ENCODE measurements at places on chromosomes 11 and 22. TPM values are rescaled to one million over a fixed set of nuclear protein-coding genes. Genes with fewer than 3 reads are reported as not detected.
A peak's percentile ranks its signal among the peaks of the same experiment; 100 is the strongest.

PRR5 gene
- total RNA-seq: 9.4 TPM

SOX6 gene
- total RNA-seq: not detected

SMTNL1 gene
- total RNA-seq: not detected

SSH3 gene
- 19.0 TPM for total RNA-seq

ESAM gene
- 0.06 TPM for total RNA-seq

ISX gene
- total RNA-seq: not detected

DRD2 gene
- total RNA-seq: 3.3 TPM

OR8G1 gene
- total RNA-seq: not detected

STK33 gene
- total RNA-seq: 0.51 TPM

- no peak for DNase-seq
These were observed 862.0 kb downstream of the TBC1D22A start for GRCh38 chr22:47624252-47625012.

- DNase-seq: no peak
These were observed 4.5 kb downstream of the GGT5 start for GRCh38 chr22:24240381-24240780.

DNA sequence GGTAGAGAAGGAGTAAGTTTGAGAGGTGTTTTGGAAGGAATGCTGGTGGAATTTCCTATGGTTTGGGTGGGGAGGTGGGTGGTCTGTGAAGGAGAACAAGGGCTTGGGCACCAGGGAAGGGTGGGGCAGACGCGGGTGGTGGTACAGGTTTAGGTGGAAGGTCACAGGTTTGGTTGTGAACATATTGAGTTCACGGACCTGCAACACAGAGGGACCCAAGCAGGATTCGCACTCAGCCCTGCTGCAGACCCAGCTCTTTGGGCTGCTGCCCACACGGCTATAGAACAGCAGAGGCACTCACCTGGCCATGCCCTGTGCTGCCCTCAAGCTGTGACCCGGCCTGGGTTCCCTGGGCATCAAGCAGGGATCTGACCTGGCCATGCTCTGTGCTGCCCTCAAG is 33.5 kb upstream of the EMID1 start:
- no peak for DNase-seq

DNA sequence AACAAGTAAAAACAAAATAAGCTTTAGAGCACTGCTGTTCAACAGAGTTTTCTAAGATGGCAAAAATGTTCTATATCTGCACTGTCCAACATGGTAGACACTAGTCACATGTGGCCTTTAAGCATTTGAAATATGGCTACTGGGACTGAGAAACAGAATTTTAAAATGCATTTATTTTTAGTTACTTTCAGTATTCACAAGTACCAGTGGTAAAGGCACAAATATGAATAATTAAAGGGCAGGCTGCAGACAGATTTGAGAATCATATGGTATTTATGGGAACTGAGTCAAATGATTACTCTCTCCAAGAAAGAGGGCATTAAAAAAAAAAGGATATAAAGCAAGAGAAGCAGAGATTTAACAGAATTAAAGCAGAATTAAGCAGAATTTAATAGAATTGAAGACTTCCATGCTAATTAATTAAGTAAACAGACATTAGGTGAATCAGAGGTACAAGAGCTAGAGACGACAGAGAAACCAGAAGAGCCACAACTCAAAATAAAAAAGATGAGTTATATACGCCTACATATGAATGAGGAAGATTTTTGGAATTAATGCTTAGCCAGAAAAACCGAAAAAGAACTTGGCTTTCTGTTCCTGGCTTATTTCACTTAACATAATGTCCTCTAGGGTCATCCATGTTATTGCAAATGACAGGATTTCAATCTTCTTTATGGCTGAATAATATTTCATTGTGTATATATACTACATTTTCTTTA is 160.4 kb downstream of the ATG16L2 start:
- no peak for DNase-seq

DNA sequence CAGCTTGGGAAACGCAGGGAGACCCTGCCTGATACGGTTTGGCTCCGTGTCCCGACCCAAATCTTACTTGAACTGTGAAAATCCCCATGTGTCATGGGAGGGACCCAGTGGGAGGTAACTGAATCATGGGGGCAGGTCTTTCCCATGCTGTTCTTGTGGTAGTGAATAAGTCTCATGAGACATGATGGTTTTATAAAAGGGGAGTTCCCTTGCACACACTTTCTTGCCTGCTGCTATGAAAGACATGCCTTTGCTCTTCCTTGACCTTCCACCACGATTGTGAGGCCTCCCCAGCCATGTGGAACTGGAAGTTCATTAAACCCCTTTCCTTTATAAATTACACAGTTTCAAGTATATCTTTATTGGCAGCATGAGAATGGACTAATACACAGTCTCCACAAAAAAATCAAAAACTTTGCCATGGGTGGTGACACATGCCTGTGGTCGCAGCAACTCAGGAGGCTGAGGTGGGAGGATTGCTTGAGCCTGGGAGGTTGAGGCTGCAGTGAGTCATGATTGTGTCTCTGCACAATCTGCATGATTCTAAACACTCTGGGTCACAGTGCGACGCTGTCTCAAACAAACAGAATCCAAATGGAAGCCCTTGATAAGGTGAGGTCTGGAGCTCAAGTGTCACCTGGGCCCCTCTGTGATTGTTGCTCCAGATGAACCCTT is 34.9 kb downstream of the SYN3 start:
- no peak for DNase-seq

DNA sequence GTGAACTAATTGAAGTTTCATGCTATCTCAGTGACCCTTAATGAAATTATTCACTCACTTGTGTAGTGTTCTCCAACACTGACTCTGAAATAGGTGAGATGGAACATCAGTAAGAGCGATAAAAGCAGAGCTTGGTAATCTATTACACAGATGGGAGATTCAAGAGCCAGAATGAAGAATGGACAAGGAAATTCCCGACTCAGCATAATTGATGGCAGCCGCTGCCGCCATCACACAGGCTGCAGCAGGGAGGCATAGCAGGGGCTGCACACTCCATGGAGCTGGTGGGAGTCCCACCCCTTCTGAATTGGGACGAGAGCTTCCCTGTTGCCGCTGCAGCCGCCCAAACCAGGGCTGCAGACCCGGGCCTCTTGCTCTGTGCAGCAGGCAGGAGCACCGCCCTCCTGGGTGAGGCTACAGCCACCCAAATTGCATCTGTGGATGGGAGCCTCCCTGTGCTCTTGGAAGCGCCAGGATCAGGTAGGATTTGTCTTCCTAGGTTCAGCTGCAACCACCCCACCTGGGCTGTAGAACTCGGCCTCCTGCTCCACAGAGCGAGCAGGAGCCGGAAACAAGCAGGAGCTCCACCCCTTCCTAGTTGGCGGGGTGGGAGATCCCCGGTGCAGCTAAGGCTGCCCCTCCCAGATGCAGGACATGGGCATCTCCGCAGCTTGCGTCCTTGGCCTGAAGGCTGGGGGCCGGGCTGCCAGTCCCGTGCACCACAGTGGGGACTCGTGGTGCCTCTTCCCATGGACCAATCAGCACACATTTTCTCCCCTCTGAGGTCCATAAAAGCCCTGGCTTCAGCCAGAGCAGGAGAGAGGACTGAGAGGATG is 535.1 kb upstream of the LUZP2 start:
- no peak for DNase-seq

GRCh38 chr22:17780741-17781318 is 6.6 kb upstream of the BID start:
- no peak for DNase-seq

DNA sequence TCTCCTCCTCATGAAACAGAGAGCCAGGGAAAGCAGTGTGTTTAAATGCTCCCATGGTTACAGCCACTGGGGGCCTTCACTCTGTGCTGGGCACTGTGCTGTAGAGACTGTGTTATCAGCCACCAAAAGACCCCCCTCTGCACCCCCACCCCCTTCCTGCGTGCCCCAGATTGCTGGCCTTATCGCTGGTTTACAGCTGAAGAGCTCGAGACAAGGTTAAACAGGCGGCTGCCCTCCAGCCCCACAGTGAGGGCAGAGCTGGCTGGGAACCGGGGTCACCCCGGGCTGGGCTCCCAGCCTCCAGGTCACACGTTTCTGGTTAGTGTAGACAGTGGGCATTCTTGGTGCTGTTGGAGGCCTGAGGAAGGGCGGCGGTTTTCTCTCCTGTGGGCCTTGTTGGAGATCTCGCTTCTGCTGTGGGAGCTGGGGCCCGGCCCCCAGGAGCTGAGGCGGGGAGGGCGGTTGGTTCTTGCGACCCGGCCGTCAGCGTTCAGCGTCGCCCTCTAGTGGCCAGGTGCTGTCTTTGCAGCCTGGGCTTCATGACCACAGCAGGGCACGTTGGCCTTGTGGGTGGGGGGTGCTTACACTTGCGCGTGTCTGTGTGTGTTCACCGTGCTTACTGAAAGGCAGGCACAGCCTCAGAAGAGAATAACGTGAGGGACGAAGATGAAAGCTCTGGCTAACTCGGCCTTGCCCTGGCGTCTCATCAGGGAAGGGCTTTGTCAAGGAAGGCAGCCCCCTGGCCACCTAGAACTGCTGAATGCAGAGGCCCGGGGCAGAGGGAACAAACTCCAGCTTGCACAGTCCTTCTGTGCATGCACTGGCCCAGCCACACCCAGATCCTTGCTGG is 40.8 kb downstream of the TBC1D22A start:
- DNase-seq: no peak

DNA sequence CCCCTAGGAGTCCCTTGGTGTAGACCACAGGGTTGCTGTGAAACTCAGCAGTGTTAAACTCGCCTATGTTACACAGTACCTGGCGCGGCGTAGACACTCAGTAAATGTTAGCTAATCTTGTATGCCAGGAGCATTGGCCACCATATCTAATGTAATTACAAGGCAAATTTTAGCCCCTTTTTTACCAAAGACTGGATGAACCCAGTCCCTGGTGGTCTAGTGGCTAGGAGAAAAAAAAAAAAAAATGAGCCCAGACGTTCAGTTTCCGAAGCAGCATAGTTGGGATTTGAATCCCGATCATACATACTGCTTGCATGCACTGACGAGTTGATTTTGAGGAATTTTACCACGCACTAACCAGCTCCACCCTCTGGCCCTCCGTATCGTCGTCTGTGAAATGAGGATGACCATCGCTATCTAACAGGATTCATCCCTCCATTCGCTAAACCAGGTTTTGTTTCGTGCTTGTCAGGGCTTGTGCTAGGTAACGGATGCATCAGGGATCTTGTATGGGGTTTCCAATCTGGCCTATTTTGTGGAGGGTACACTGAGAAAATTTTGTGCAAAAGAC is 688 bp downstream of the PTS start:
- DNase-seq: peak; percentile 32

All from LHCN-M2 (cell line).